ENCODE measurements at places on chromosomes 3 and 15.

DNA sequence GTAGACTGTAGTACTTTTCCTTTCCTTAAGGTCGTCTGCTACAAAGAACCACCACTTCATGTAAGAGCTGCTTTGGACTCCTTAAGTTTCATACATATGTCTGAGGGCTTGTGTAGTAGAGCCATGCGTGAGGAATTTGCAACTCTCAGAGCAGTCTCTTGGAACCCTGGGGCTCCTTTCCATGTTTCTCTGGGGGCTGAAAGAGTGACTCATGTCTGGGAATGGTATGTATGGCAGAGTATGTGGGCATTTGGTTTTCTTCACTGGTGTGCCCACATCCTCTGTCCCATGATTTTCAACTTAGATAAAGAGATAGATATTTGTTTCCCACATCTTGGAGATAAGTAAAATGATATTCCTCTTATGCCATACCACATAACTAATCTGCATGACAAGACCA, 20.6 kb upstream of the RBM5 start:
- DNase-seq, result no peak

DNA sequence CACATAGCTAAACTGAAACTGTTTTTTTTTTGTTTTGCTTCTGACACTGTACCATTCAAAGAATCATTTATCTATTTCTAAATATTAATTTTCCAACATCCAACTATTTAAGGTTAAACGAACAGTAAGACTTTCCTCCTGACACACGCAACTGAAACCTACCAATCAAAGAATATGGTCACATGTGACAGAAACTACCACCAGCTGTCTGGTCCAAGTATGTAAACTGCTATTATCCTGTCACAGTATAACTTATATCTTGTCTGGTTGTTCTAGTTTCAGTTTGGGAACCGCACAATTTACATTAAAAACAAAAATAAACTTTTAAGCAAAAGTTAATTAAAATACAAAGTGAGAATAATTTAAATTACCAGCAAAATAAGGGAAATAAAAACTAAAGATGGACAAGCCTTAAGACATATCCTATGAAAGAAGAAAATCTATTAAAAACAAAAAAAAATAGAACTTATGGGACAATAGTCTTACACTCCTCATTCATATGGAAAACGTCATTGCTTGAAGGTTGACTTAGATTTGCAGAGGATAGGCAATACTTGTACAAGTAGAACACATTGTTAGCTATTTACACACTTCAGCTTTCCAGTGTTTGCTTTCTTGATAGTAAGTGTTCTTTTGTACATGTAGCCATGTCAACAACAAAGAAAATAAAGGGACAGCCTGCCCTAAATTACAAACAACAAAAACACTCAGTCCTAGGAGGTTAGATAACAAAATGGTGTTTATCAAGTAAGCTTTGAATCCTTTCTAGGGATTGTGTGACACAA, 26.8 kb upstream of the CHRM5 start:
- no peak for DNase-seq

- no peak for DNase-seq
These were observed 11.1 kb upstream of the EIF4A2 start for GRCh38 chr3:186772281-186772694.

DNA sequence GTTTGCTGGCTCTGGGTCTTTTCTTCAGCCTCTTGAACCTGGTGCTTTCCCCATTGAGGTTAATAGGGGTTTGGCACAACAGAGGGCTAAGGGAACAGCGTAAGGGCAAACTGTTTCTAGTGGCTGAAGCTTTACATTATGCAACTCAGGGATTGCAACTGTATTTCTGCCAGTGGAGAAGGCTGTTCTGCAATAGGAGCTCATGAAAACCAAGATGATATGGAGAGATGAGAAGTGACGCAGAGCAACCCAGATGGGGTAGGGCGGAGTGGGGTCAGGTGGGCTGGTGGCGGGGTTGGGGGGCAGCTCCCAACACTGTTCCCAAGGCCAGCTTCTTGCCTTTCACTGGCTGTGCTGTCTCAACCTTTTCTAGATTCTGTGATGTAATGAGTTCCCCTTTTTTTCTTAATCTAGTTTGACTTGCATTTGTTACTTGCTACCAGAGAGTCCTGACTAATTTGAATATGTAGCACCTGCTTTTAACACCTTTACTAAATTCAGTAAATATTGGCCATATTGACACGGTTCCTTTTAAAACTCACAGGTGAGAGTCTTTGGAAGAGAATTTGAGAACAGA, 7.2 kb downstream of the GXYLT2 start:
- DNase-seq, result no peak

DNA sequence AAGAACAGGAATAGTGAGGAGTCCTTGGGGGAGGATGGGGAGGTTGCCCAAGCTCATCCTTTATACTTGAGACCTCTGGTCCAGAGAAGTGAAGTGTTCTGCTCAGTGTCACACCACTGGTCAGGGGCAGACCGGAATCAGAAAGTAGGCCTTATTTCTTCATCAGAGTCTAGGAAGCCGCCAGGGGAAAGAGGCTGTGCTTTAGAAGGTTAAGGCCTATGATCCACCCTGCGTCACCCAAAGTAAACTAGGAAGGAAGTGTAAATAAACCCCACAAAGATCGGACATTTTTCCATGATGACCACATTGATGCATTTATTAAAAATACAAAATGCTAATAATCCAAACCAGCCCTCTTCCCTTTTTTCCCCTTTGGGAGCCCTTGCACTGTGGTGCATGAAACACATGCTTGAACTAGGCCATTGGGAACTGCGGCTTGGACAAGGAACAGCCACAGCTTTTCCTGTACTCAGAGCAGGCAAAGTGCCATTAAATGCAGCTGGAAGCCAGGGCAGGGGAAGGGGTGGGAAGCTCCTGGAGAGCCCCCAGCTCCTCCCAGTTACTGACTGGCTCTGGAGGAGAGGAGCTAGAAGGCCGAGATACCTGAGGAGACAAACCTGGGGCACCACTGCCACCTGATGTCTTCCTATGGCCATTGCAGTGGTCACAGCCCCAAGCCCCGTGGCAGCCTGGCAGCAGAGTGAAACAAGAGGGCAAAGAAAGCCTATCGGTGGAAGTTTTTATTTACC, 37.0 kb downstream of the CDC25A start:
- DNase-seq, result peak; percentile 73

DNA sequence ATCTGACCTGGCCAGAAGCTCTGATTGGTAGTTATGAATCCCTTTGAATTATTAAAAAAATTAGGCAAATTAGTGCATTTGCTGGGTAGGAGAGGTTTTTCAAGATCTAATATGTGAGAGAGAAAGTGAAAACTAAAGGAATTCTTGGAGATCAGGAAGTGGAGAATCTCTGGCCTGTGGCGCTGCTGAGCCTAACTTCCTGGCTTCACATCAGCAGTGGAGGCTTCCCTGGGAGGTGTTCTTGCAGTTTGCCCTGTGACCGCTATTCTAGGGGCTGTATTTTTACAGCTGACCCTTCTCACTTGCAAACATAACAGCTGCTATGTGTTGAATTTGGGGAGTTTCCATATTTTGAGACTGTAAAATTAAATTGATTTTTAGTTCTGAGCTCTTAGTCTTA, 166.4 kb downstream of the ATG7 start:
- DNase-seq, result no peak

- DNase-seq, result no peak
These were observed 35.2 kb downstream of the USP13 start for GRCh38 chr3:179687967-179688535.

DNA sequence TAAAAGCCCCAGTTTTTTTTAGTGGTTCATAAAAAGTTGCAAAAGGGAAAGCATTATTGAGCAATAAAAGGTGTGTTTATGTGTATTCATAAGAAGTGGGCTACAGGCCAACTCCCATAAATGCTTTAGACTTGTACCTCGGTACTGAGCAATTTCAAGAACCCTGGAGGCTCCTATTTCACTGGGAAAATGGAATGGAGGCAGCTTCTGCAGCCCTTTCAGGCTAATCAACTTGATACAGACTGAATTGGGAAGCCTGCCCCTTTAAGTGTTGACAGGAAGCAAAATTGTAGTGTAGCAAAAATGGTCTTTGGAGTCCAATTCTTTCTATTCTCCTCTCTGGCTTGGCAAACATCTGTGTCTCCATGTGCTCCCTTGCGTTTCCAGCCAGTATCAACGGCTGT, 118.8 kb downstream of the ECT2 start:
- no peak for DNase-seq

Data from right kidney (tissue), 9 donors.